ENCODE measurements at places on chromosomes 2 and 18.

- no peak for DNase-seq
Measured at GRCh38 chr2:144267239-144267638, 252.7 kb downstream of the ZEB2 start.

GRCh38 chr18:48915626-48916425 is 34.9 kb downstream of the SMAD7 start:
- DNase-seq, result no peak

DNA sequence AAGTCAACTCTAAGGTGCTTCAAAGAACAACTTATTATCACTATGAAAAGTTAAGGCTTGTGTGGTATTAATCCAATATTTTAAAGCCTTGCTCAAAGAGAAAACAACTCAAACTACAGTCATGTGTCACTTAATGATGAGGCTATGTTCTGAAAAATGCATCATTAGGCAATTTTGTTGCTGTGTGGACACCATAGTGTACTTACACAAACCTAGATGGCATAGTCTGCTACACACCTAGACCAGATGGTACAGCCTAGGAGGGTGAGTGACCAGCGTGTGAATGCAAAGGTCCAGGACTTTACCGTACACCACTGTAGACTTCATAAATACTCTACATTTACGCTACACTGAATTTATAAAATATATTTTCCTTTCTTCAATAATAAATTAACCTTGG is 3.0 kb downstream of the MBOAT2 start:
- DNase-seq, result no peak

- DNase-seq, result no peak
Measured at GRCh38 chr18:62751341-62751821, 36.0 kb downstream of the PHLPP1 start.

DNA sequence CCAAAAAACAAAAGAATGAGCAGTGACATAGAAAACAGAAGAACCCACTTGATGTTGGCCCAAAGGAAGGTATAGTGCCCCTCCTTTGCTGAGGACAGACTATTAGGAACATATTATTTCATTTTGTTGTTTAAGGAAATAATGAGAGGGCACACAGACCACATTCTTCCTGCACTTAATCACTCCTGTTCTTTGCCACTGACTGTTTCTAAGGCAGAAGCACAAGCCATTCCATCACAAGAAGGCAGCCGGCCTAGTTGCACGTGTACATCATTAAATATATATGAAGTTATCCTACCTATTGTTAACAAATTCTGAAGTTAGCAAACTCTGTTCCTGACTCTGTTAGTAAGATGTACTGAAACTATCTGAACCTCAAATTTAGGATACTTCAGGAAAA is 110.0 kb downstream of the LNPK start:
- DNase-seq, result no peak

- DNase-seq, result no peak
Measured at GRCh38 chr2:168322325-168323007, 75.1 kb upstream of the STK39 start.

- no peak for DNase-seq
Measured at GRCh38 chr2:128313931-128314347, 4.7 kb downstream of the HS6ST1 start.

DNA sequence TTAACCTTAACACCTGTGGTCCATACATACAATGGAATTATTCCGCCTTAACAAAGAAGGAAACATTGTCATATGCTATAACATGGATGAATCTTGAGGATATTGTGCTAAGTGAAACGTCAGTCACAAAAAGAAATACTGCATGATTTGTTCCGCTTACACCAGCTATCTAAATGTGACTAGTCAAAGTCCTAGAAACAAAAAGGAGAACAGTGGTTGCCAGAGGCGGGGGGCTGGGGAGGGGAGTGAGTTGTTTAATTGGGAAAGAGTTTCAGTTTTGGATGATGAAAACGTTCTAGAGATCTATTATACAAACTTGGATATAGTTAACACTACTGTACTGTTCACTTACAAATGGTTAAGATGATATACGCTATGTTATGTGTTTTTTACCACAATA is 72.0 kb downstream of the SPRED2 start:
- no peak for DNase-seq

DNA sequence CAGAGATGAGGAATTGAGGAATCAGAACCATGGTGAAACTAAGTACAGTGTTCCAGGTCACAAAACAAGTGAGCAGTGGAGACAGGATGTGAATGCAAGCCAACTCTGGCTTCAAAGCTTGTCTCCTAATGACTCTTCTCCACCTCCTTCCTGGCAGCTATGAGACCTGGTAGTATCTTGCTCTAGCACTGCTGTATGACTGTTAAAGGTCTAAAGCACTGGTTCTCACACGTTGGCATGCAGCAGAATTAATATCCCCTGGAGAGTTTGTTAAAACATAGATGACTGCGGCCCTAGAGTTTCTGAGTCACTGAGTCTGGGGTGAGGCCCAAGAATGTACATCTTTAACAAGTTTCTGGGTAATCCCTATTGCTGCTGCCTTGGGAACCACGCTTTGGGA is 63.3 kb downstream of the SUCLG1 start:
- DNase-seq, result no peak

- DNase-seq, result no peak
Measured at GRCh38 chr2:198597648-198598047, 793.3 kb downstream of the PLCL1 start.

DNA sequence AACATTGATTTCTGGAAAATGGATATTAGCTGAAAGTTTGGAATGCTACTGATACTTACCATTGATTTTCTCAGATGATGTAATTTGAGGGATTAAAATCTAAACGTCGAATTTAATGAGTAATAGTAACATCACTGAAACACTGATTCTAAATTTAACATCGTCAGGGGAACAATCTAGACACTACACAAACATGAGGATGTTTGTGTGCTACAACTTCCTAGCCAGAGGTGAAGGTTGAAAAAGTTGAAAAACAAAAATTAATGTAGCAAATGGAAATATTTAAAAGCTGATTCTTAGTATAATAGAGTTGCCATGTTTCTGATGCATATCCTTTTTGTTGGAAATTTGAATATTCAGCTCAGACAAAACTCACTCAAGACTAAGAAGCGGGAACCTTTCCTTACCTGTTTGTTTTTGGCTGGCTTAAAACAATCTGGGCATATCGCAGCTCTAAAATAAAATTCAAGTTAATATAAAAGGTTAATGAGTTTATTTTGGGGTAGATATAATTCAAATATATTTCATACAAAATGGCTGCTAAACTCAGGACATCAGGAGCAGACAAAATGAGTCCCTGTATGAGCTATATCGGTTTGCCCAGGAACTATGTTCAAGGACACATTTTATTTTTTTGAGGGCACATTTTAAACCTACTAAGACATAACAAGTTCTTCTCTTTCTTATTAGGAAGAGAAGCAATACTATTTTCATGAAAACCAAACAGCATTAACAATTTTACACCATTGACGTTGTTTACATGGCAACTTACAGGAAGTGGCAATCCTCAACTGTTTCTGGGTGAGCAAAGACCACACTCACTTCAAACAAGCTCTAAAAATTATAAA is 52.6 kb upstream of the PEX13 start:
- DNase-seq, result no peak

GRCh38 chr18:21739604-21740537 is 721 bp upstream of the MIB1 start:
- DNase-seq, result no peak

GRCh38 chr2:226652369-226652768 is 147.3 kb downstream of the IRS1 start:
- DNase-seq, result no peak

DNA sequence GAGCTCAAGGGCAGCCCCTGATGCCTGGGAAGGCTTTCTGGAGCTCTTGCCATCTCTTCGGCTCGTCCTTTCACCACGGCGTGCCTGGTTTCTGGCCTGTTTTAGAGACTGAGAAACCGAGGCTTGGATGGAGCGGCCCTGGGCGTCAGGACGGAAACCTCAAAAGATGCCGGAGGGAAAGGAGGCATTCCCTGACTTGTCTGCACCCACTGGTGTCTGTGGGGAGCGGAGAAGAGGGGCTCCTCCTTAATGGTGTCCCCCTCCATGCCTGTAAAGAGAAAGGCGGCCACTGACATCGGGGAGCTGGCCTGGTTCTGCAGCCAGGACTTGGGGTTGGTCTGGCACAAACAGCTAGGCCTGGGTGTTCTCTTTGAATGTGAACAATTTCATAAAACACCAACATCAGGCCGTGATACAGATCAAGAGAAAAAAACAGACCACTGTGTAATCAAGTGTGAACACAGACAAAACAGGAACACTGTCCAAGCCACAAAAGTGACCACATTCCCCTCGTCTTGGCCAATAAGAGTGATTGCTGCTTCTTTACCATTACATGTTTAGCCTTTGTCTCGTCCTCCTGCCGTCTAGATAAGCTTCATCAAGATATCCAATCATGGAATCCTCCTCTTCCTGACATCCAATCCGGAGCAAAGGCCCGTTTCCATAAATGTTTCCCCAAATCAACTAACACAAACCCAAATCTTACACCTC is 633 bp upstream of the ILKAP start:
- no peak for DNase-seq

- DNase-seq, result no peak
Measured at GRCh38 chr2:187034434-187034833, 185.5 kb upstream of the ZSWIM2 start.

DNA sequence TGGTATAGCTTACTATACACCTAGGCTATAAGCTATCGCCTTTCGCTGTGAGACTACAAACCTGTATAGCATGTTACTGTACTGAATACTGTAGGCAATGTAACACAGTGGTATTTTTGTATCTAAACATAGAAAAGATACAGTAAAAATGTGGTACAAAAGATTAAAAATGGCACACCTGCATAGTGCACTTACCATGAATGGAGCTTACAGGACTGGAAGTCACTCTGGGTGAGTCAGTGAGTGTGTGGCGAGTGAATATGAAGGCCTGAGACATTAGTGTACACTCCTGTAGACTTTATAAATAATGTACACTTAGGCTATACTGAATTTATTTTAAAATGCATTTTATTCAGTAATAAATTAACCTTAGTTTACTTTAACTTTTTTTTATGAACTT is 258.2 kb upstream of the SP5 start:
- DNase-seq, result no peak

DNA sequence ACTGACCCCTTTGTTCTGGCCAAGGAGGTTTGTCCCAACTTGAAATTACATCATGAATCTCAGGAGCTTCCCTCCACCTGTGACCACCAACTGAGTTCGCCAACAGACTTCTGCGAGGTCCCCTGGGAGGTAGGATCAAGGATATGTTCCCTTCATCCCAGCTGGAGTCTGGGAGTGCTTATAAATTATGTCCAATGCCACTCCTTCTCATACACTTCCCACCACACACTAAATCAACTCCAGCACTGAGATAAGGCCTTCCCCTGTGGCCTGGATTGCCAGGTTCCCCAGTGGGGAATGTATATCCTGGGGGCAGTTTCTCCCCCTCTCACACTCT is 99.2 kb downstream of the RND3 start:
- no peak for DNase-seq

- DNase-seq, result no peak
Measured at GRCh38 chr18:36811430-36811829, 17.4 kb downstream of the TPGS2 start.

GRCh38 chr2:45265336-45265735 is 256.1 kb upstream of the SIX2 start:
- no peak for DNase-seq

DNA sequence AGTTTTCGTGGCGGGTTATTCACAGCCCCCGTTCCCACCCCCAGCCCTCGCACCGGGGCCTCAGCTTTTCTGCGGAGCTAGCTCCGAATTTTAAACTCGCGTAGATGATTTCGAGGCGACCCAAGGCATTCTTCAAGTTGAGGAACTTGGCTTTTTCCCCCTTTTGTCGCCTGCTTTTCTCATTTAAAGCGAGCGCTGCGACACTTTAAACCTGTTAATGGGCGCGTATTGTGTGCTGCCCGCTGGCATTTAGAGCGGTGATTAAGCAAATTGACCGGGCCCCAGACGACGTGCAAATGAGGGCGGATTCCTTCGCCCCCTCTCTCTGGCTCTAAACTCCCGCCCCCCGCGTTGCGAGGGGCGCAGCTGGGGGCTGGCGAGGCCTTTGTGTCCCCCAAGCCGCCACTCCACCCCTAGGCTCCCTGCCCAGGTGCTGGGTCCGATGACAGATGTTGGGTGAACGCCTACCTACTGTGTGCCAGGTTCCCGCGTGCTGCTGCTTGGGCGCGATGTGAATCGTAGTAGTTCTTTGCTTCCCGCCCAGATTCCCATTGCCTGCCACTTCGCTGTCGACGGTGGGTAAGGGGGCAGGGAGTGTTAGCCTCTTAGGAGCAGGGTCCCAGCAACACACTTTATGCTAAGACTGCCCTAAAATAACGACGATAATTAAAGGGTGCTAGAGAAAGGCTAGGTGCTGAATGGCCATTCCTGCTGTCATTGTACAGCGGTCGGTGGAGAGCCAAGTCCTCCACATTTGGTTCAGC is 1.9 kb downstream of the TCF7L1 start:
- DNase-seq, result no peak

- DNase-seq, result no peak
Measured at GRCh38 chr2:239106314-239106908, 258.5 kb downstream of the TWIST2 start.

- DNase-seq, result no peak
Measured at GRCh38 chr2:184637781-184638180, 39.5 kb downstream of the ZNF804A start.

DNA sequence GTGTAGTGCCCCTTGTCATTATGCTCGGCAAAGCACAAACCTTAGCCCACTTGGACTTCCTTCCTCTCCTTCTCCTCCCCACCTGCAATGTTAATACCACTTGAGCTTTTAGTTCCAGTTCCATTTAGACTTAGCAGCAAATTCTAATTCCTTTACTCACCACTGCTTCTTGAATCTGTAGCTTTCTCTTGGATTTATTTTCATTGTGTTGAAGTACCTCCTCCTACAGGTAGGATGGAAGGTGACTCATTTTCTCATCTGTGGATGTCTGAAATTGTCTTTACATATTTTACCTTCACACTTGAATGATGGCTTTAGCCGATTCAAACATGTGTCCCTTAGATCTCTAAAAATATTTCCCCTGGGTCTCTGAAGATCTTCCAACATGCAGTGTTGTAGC is 32.8 kb upstream of the BIN1 start:
- DNase-seq, result no peak

- DNase-seq, result no peak
Measured at GRCh38 chr18:6396276-6396675, 18.4 kb downstream of the L3MBTL4 start.

DNA sequence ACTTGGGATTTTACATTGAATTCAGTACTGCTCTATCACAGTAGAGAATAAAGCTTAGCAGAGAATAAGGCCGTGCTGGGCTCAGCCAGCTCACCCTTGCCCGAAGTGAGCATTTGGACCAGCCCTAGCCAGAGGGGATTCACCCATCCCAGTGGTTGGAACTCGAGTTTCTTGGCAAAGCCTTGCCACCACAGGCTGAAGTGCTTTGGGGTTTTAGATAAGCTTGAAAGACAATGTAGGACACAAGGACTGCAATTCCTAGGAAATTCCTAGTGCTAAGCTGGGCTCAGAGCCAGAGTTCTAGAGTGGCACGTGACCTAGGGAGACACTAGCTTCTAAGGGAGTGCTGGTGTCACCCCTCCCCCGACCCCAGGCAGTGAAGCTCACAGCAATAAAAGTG is 28.0 kb downstream of the SERPINB11 start:
- DNase-seq, result no peak
